ENCODE measurements at places on chromosomes 1 and 21. TPM values are rescaled to one million over a fixed set of nuclear protein-coding genes. Genes with fewer than 3 reads are reported as not detected.

Gene ASCL5
- not detected for polyA plus RNA-seq

Gene NCMAP
- polyA plus RNA-seq, result not detected

Gene SMIM1
- 5.8 TPM for polyA plus RNA-seq

Gene CFH
- polyA plus RNA-seq, result 0.18 TPM

Gene SPATC1L
- polyA plus RNA-seq, result 12.6 TPM

Measured in foreskin keratinocyte (primary cell).